ENCODE measurements at places on chromosomes 1 and 21.

GRCh38 chr1:28132171-28133167 lies 44.0 kb downstream of the PTAFR start:
- no peak for DNase-seq

GRCh38 chr1:191699343-191699742 lies 458.9 kb upstream of the RGS18 start:
- DNase-seq: no peak

- DNase-seq: no peak
These were observed 108.0 kb downstream of the PGBD5 start for GRCh38 chr1:230317823-230318819.

- DNase-seq: no peak
These were observed 79.9 kb upstream of the GPR52 start for GRCh38 chr1:174367892-174368291.

- no peak for DNase-seq
These were observed 3.0 kb downstream of the TMPRSS3 start for GRCh38 chr21:42392731-42393442.

GRCh38 chr1:11920239-11920903 lies 5.9 kb downstream of the KIAA2013 start:
- DNase-seq: no peak

- DNase-seq: no peak
These were observed 23.8 kb downstream of the WNT3A start for GRCh38 chr1:228030451-228031201.

DNA sequence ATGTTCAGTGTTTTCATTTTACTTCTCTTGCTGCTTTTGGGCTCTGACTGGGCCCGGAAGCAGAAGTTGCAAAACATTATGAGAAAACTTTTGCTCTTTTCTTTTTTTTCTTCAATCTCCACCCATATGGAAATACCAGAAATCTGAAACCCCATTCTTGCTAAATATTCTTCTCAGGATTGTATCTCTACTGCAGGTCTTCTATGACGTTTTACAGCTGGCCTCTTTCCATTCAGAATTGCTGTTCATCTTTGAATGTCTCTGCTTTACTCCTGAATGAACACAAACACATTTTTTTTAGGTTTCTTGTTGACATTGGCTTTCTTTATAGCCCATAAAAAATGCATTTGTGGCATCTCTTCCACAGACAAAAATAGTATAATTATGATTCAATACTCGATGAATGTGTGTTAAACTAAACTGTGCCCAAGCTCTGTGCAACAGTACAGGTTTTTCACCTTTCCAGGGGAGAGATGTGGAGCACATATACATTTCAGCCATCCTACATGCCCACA lies 18.8 kb downstream of the PTPRC start:
- no peak for DNase-seq

DNA sequence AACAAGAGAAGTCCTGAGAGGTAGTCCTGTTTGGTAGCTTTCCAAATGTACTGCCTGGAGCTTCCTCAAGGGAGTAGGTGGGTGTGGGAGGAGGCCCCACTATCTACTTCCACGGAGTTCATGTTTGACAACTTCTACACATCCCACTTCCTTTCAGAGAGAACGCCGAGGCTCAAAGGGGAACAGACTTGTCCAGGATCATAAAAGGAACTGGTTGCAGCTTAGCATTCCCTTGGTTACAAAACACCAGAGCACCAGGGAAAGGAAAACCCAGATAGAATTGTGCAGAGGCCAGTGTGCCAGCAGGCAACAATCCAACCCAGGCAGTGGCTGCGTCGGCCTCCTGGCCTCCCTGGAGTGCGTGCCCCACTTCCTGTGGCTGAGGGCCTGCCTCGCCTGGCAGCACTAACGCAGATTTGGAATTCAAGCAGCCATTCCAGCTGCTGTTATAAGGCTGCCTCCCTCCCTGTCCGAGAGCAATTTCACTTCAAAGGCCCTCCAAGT lies 4.2 kb upstream of the RAP1GAP start:
- DNase-seq: no peak
